ENCODE measurements at places on chromosomes 12 and 14. TPM values are rescaled to one million over a fixed set of nuclear protein-coding genes. Genes with fewer than 3 reads are reported as not detected.

GRCh38 chr12:131928080-131928710 is 881 bp upstream of the PUS1 start:
- no peaks in the 10 kb centered on the region for H3K27me3 ChIP-seq
- H3K4me1 ChIP-seq, result peaks cover 7% of the 10 kb centered on the region
- peaks cover 15% of the 10 kb centered on the region for H3K36me3 ChIP-seq
- DNase-seq, result no peak
- peak overlapping the region; percentile 64 for H3K27ac ChIP-seq

DNA sequence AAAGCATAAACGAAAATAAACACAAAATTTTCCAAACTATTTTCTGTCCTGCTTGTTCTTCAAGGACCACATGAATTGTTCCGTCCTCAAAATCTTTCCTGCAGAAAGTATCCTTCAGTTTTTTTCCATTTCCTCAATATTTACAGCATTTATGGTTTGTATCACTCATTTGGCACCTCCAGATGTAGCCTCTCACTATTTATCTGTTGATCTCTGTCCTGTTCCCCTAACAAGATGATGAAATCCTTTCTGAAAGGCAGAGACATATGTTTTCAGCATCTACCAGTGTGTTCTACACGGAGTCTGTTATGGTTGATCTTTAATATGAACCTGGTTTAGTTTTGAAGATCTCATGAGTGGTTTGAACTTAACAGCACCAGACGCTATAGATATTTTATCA is 490.2 kb downstream of the NELL2 start:
- H3K4me3 ChIP-seq, result no peak overlapping the region
- H3K27me3 ChIP-seq, result no peaks in the 10 kb centered on the region
- H3K4me1 ChIP-seq, result no peaks in the 10 kb centered on the region
- H3K27ac ChIP-seq, result no peak overlapping the region
- no peak for DNase-seq

DNA sequence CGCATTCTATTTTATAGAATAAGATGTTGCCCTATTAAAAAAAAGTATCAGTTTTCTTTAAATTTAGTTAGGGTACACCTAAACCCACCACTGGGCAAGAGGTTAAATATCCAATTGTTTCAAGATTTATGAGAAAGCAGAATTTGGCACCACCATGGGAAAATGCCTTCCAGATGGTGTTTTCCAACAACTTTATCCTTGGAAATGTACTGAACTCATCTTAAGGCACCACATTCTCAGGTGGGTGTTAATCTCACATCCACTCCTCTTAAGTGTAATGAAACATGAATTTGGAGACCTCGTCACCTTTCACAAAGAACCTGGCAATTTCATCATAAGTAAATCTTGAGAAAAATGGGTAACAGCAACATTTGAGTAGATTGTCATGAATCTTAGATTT is 13.1 kb downstream of the CBX5 start:
- DNase-seq, result no peak
- H3K27me3 ChIP-seq, result no peaks in the 10 kb centered on the region

GRCh38 chr12:68081561-68081960 is 78.0 kb downstream of the IFNG start:
- H3K27me3 ChIP-seq, result peaks cover 5% of the 10 kb centered on the region
- H3K27ac ChIP-seq, result no peak overlapping the region
- DNase-seq, result no peak
- no peaks in the 10 kb centered on the region for H3K4me1 ChIP-seq
- H3K4me3 ChIP-seq, result no peak overlapping the region

PTCSC3 gene
- total RNA-seq, result not detected

DNA sequence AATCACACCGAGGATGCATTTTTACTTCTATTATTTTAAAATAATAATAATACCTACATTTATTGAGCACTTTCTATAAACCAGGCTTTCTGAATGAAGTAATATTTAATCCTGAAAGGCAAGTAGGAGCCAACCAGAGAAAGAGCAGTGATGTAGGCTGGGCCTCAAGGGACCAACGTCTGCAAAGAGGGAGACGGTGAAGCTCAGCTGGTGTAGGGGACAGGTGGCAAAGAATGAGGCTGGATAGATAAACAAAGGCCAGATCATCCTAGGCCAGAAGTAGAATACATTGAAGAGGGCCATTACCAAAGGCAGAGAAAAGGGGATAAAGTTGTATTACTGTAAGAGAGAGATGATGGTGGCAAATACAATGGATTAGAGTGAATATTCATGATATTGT is 810 bp upstream of the TMBIM4 start:
- DNase-seq, result no peak

- H3K27ac ChIP-seq, result no peak overlapping the region
- no peaks in the 10 kb centered on the region for H3K27me3 ChIP-seq
- H3K4me3 ChIP-seq, result no peak overlapping the region
- peaks cover 6% of the 10 kb centered on the region for H3K4me1 ChIP-seq
Observed at GRCh38 chr12:79155683-79156082, 291.1 kb downstream of the SYT1 start.

ETFRF1 gene
- total RNA-seq, result 21.0 TPM

DNA sequence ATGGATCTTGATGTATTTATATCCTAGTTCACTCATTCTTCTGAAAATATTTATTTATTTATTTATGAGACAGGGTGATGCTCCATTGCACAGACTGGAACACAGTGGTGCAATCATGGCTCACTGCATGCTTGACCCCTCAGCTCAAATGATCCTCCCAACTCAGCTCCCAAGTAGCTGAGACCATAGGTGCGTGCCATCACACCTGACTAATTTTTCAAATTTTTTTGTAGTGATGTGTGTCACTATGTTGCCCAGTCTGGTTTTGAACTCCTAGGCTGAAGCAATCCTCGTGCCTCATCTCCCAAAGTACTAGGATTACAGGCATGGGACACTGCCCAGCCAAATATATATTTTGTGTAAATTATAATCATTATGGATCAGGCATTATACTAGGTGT is 595.6 kb upstream of the ATP2B1 start:
- H3K4me3 ChIP-seq, result no peak overlapping the region
- peaks cover 2% of the 10 kb centered on the region for H3K27me3 ChIP-seq
- no peaks in the 10 kb centered on the region for H3K36me3 ChIP-seq
- H3K4me1 ChIP-seq, result peaks cover 4% of the 10 kb centered on the region
- no peak for DNase-seq

GRCh38 chr12:113926788-113927187 is 39.3 kb downstream of the RBM19 start:
- no peaks in the 10 kb centered on the region for H3K27me3 ChIP-seq
- 0 out of 2 replicates have a peak, but pooled peaks cover 7% of the 10 kb centered on the region for H3K36me3 ChIP-seq
- DNase-seq, result no peak
- H3K4me1 ChIP-seq, result no peaks in the 10 kb centered on the region
- H3K27ac ChIP-seq, result no peak overlapping the region

FERMT2 gene
- total RNA-seq, result 116 TPM

- no peaks in the 10 kb centered on the region for H3K36me3 ChIP-seq
- no peak overlapping the region for H3K4me3 ChIP-seq
- no peak for DNase-seq
- no peak overlapping the region for H3K27ac ChIP-seq
- H3K27me3 ChIP-seq, result peaks cover 2% of the 10 kb centered on the region
Observed at GRCh38 chr14:51818748-51819380, 41.5 kb upstream of the GNG2 start.

Measured in HFFc6 (cell line).